Peyer's patch (tissue), 4 donors: ENCODE measurements at places on chromosomes 5 and 9. TPM values are rescaled to one million over a fixed set of nuclear protein-coding genes. Genes with fewer than 3 reads are reported as not detected.

The C9orf153 gene
- not detected for total RNA-seq

- peak; percentile 50 for DNase-seq
- peaks cover 25% of the 10 kb centered on the region for H3K4me1 ChIP-seq
- H3K36me3 ChIP-seq = no peaks in the 10 kb centered on the region
- peak overlapping the region; percentile 21 for H3K4me3 ChIP-seq
Observed at GRCh38 chr9:5626727-5627634, 1.9 kb upstream of the RIC1 start.

- no peaks in the 10 kb centered on the region for H3K36me3 ChIP-seq
- H3K27ac ChIP-seq = no peak overlapping the region
- H3K4me3 ChIP-seq = no peak overlapping the region
Observed at GRCh38 chr5:36334315-36334714, 32.6 kb upstream of the RANBP3L start.

- no peaks in the 10 kb centered on the region for H3K36me3 ChIP-seq
- no peak overlapping the region for H3K4me3 ChIP-seq
Observed at GRCh38 chr5:154286557-154286956, 96.0 kb downstream of the GALNT10 start.
